ENCODE measurements at places on chromosomes 3 and 15.
A peak's percentile ranks its signal among the peaks of the same experiment; 100 is the strongest.

- DNase-seq, result no peak
Observed at GRCh38 chr3:126436826-126437717, 38.6 kb downstream of the ZXDC start.

GRCh38 chr15:69893863-69894262 lies 203.9 kb downstream of the TLE3 start:
- DNase-seq, result peak; percentile 11

- DNase-seq, result no peak
Observed at GRCh38 chr3:40336511-40337135, 27.1 kb downstream of the EIF1B start.

DNA sequence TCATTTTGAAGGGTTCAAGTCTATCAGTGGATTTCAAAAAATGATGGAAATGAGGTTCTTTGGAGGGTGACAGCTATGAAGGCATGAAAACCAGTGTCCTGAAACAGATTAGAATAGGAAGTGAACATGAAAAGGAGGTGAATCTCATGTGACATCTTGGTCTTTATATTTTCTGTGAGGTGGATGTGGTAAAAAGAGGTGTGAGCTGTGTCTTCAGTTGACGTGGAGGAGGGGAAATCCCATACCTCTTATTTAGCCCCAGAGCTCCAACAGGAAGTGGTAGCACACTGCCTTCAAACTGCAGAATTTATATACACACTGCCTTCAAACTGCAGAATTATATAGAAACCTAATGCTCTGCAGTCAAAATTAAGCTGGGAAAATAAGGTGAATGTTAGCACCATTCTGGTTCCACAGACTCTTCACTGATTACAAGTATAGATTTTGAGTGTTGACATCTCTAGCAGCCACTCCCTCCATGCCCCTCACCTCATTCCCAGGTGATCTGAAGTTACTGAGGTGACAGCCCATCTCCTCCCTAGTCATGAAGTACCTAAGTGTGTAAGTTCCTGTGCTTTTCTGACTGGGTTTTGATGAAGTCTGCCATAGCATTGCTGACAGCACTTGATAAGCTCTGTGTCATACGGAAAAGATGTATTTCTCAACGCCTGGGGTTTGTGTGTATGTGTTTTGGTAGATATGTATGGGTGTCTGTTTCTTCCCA lies 2.7 kb downstream of the RAB8B start:
- DNase-seq, result no peak

DNA sequence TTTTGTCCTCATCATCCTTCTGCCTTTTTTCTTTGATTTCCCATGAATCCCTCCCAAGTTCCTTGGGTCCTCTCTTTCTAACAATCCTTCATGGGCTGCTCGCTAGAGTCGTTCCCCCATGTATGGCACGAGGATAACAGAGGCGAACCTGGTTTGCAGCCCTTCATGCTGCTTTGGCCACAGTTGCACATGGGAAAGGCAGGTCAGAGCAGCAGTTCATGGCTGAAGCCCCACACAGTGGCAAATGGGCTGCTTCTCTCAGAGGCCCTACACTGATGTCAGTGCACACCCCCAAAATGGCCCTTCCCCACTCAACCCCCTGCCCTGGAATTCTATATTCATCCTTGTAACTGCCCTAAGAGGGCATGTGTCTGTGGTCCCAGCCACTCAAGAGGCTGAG lies 335.4 kb upstream of the IGF1R start:
- no peak for DNase-seq

DNA sequence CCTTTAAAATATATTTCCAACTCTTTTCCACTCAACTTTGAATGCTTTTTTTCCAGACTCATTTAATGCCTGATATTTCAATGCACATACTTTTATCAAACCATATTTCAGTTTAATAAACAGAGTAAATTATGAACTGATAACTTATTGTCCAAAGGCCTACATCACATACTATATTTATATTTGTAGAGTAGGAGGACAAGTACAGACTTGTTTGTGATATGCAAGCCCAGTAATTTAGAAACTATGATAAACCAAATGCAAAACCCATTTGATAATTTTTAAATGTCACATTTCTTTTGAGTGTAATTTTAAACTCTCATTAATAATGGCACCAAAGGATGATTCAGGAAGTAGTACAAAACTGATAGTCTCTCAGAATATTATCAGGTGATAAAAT lies 3.3 kb downstream of the RFX7 start:
- DNase-seq, result no peak

- no peak for DNase-seq
Observed at GRCh38 chr3:27542476-27542875, 58.3 kb upstream of the SLC4A7 start.

- DNase-seq, result no peak
Observed at GRCh38 chr3:187398955-187399354, 30.8 kb downstream of the RTP4 start.

- DNase-seq, result no peak
Observed at GRCh38 chr3:42771271-42771670, 1.8 kb downstream of the CCDC13 start.

DNA sequence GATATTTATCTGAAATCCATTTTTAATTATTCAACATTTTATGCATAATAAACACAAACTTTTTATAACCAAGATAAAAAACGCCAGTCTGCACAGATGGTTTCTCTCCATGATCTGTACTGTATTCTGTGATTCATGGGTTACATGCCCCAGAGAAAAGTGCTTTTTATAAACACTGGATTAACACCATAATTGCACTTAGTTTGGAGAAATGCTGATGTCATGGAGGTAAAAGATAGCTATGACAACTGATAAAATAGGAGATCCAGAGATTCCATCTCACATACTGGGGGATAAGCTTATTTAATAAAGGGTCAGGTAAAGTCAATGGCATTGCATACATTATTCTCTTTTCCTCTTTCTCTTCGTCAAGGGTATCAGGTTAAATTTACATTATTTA lies 1460.4 kb upstream of the ALCAM start:
- DNase-seq, result no peak

Measured in thoracic aorta (tissue), 2 donors.